ENCODE measurements at places on chromosomes 1 and 21.

DNA sequence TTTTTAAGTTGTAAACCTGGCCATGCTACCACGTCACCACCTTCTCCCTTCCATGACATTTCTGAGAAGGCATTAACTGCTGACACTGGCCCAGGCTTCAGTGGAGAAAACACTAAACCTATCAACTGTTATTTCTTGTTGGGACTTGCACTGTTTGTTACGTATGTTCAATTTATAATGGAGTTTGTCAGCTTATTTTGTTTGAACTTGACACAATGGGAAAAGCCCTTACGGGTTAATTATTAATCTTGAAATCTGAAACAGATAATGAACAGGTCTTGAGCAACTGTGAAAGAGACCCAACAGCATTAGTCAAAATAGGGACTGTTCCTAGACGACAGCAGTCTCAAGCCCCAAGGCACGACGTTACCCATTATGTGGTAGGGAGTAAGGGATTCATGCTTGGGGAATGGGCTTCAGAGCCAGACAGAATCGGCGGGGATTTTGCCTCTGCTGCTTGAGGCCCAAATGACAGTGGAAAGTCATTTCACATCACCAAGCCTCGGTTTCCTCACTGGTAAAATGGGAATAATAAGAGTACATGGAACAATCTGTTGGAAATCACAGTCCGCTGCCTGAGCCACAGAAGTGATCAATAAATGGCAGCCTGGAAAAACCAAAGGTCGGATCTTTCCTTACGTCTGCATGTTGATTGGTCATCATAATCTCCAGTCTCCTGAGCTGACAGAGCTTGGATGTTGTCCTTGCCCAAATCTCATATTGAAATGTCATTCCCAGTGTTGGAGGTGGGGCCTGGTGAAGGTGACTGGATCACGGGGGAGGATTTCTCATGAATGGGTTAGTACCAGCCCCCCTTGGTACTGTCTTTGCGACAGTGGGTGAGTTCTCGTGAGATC lies 44.5 kb downstream of the TIAM1 start:
- DNase-seq: no peak

GRCh38 chr1:223323491-223324484 lies 40.2 kb downstream of the SUSD4 start:
- DNase-seq: no peak

GRCh38 chr1:8009043-8010002 lies 16.8 kb downstream of the ERRFI1 start:
- DNase-seq: no peak

DNA sequence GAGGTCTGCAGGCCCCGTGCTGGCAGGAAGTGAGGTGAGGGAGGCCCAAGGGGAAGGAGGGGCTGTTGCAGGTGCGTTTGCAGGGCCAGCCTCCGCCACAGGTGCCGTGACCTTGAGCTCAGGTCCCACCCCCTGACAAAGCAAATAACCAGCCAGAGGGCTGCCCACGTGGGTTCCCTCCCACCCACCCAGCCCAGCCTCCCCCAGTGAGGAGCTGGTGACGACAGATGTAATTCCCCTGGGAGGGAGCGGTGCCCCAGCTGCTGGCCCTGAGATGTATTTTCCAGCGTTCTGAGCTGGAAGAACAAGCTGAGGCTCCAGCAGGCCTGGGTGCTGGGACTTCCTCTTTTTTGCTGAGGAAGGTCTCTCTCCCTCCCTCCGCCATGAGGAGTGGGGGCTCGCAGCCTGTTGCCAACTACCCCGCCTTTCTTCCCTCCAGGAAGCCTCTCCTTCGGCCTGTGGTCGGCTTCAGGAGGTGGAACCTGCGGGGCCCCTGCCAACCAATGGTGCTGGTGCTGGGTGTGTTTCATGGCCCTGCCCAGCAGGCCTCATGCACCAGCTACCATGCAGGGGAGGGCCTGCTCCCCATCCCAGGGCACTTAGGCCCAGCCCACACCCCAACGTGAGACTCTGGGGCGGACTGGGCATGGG lies 153.2 kb downstream of the PRDM16 start:
- DNase-seq: no peak

DNA sequence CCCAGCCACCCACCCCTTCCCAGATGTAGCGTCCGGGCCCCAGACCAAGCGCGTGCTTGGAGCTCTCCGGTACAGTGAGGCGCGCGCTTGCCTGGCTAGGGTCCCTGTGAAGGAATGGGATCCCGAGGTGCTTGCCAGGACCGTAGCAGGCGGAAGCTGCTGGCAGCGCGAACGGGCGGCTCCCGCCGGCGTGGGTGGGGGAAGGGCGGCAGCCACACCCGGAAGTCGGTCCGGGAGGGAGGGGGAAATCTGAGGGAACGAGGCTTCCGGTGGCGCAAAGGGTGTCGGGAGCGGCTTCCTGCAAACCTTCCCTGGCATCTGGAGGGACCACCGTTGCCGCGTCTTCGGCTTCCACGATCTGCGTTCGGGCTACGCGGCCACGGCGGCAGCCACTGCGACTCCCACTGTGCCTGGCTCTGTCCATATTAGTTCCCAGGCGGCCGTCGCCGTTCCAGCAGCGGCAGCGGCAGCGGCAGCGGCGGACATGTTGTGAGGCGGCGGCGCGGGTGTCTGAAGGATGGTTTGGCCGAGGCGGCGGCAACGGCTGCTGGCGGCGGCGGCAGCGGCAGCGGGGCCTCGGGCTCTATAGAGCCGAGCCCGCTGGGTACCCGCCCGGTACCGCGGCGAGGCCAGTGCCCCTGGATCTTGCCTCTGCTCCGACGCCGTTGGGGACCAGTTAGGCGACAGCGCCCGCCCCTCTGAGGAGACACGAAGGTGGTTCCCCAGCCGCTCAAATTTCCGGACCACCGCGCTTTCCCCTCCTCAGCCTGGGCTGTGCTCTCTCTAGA lies at the start of gene DR1:
TSS of gene DR1 (plus strand) at position 275 of the 788 bp plus-strand sequence. CDS start 739 bp downstream, outside the sequence.
- DNase-seq: peak; percentile 87

DNA sequence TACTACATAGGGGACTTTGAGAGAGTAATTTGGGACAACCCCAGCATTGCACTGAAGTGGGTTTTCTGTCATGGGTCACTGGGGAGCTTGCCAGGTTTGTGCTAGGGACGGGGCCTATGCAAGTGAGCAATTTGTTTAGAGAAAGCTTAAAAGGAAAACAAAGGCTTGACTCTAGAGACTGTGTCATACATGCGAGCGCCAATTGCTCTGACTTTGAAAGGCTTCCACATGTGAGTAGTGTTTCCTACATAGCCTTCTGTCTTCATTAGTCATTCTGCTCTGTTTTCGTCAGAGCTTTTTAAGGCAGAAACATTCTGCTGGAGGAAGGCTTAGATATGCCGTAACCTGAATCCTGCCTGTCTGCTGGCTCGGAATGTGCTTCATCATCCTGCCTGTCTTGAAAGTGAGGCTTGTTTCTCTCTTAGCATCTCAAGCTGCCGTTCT lies 28.4 kb downstream of the TRIM45 start:
- DNase-seq: no peak

DNA sequence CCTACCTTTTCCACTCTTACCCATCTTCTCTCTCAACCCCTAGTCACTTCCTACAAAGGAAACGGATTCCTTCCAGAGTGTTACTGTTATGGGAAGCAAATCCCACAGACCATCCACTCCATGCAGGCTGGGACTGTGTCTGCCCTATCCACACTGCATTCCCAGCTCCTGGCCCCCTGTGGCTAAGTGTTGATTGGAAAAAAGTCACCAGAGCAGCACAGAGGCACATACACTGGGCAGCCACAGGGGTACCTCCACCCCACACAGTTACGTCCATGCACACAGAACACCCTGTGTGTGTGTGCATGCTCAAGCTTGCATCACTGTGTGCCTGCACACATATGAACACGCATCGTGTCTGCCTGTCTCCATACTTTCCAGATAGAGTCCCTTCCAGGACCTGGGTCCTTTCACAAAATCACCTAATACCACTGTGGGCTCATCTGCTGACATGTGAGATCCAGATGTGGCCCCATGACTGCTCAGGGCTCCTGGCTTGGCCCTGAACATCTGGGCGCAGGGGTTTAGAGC lies 4.2 kb upstream of the SERINC2 start:
- no peak for DNase-seq

GRCh38 chr1:193192586-193192985 lies 6.2 kb upstream of the B3GALT2 start:
- no peak for DNase-seq

DNA sequence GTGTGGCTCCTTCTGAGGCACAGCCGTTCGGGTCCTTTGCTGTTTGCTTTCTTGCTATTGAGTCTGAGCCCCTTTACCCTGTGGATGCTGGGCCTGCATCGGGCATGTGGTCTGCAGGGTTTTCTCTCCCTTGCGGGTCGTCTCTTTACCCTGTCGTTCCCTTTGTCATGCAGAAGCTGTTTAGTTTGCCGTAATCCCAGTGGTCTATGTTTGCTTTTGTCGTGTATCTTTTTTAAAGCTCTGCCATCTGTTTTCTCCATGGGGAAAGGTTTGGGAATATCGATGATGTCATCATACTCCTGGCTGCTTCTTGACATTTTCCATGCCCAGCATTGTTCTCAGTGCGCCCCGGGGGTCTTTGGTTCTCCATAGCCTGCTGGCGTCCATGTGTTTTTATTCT lies 68.2 kb downstream of the AGPAT3 start:
- no peak for DNase-seq

GRCh38 chr1:70415882-70416281 lies 4.8 kb downstream of the CTH start:
- DNase-seq: no peak

DNA sequence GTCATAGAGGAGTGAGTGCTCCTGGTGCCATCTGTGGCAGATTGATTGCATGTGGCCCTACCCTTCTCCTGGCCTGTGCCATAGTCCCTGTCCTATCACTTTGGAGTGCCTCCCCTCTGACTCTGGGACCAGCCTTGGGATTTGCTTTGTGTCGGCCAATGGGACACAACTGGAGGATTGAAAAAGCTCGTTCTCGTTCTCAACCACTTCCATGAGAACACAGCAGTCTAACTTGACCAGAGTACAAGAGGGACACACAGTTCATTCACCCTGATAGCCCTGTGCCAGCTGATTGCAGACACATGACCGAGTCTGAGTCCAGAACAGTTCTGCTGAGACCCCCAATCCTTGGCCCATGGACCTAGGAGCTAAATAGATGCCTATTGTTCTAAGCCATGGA lies 47.8 kb downstream of the C1orf198 start:
- no peak for DNase-seq

DNA sequence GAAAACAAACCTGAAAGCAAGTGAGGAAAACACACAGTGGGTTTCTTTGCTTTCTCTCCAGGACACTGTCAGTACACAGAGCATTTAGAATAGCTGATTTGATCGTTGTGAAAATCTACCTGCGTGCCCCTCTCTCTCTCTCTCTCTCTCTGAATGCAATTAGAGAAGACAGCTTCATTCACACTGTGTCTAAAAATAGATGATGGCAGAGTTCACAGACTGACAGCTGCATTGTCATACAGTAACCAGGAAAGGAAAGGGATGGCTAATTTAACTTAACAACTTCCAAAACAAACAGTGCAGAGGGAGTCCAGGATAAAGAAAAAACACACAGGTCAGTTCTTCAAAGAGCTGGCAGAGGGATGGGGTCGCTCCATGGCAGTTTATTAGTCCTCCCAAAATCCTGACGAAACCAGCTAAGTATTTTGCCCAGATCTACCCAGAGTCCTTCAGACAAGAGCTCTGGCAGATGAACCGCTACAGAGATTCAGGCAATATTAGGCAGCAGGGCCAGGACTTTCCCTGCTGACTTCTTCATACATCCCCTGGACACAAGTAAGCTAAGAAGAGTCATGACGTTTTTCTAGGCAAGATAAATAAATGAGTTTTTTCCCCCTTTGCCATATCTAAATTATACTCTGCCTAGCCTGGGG lies 58.9 kb downstream of the WLS start:
- DNase-seq: no peak

GRCh38 chr1:116232989-116233514 lies 121.9 kb downstream of the MAB21L3 start:
- no peak for DNase-seq

DNA sequence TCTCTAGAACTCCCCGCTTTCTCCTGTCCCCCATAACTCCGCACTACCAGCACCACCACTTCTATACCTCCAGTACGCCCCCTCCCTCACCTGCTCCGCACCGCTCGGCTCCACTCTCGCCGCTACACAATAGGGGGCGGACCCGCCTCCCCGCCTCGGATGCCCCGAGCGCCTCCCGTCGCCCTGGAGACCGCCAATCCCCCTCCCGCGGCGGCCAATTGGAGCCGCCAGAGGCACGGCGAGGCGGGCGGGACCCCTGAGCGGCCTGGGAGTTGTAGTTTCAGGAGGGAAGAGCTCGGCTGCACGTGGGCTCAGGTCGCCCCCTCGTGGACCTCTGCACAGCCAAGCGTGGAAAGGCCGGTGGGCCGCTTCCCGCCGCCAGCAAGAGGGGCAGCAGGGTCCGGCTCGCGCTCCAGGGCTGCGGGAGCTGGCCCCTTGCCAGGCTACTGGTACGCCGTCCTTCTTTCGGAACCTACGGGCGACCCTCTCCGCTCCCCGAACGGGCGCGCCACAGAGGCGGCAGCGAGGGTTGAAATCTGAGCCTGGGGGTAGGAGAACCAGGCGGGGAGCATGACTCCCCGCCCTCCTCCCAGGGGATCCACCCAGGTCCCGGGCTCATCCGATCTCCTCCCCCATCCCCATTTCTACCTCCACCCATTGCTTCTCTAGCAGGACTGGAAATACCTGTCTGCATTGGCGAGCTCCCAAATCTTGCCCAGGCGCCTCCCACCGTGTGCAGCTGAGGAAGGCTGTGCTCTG lies at the start of gene IGSF9:
TSS of gene IGSF9 (minus strand) at position 131 of the 759 bp plus-strand sequence. CDS start 2,159 bp downstream, outside the sequence.
- peak; percentile 91 for DNase-seq

GRCh38 chr1:96256130-96256790 lies 465.3 kb upstream of the PTBP2 start:
- DNase-seq: no peak

GRCh38 chr1:208019257-208019656 lies 108.3 kb upstream of the CD34 start:
- DNase-seq: no peak

- no peak for DNase-seq
These were observed 57.9 kb upstream of the ADORA3 start for GRCh38 chr1:111561328-111561727.

- no peak for DNase-seq
These were observed 182.1 kb downstream of the ETS2 start for GRCh38 chr21:38987633-38988508.

DNA sequence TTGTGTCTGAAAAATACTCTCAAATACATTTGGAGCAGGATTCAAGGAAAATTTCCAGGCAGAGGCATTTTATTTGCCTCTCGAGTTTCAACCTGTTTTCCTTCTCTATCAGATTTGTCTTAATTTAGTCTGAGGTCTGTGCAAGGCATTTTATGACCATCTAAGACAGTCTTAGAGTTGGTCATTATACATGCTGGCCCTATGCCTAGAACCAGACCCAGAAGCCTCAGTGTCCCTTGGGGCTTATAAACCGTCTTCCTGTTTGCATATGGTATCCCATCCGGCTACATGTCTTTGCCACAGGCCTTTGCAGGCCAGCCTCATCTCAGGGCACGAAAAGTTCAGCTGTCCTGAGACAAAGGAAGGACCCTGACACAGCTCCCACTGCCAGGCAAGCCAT lies 346.1 kb downstream of the SIPA1L2 start:
- DNase-seq: no peak

Measured in D721Med (cell line).